GM12892 (cell line): ENCODE measurements at places on chromosomes 13 and 19.

- no peak for DNase-seq
These were observed 2.3 kb upstream of the SIGLEC12 start for GRCh38 chr19:51503896-51504295.

GRCh38 chr19:21751384-21751783 is 16.0 kb downstream of the ZNF100 start:
- no peak for DNase-seq

DNA sequence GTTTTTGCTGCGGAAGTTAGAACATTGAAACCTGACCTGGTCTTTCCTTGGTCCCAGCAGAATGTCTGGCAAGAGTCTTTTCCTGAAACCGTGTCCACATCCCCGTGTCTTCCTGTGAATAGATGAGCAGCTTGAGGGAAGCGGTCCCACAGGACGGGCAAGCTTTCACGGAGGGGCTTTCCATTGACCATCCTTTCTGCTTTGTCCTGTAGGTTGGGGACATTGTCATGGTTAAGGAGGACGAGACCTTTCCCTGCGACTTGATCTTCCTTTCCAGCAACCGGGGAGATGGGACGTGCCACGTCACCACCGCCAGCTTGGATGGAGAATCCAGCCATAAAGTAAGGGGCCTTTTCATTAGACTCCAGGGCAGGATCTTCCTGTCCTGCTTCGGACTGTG is 126.0 kb downstream of the ATP11A start:
- DNase-seq, result no peak

DNA sequence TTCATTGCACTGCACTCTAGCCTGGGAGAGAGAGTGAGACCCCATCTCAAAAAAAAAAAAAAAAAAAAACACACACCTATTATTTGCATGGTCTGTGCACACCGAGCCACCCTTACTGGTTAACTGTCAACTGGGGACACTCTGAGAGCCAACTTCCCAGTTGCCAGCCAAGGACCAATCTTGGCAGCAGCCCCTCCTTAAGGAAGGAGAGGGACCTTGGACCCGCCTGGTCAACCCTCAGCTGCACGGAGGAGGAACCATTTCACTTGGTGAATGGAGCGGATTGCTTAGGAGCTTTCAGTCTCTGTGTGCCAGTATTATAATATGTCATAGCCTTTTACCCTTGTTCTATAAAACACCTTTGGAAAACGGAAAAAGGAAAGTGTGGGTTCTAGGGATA is 24.9 kb downstream of the MICOS13 start:
- no peak for DNase-seq

- DNase-seq, result no peak
These were observed 4.0 kb upstream of the ZNF8 start for GRCh38 chr19:58274771-58275201.

GRCh38 chr19:18379803-18380747 is 5.9 kb upstream of the GDF15 start:
- DNase-seq, result no peak

DNA sequence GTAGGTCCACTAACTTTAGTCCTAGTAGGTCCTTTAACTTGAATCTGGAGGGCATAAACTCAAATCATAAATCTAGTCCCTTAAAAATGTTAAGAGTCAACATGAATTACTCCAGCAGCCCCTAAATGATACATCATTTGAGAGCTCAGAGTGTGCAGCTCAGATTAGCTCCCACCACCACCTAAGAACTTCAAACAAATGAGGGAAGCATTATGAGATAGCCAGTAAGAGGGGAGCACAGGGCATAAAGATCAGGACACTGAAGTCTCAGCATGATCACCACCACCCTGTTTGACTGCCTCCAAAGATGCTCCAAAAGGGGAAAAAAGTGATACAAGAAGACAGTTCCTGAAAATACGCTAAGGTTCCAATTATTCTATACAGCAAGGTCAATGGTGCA is 5.7 kb downstream of the PROSER1 start:
- no peak for DNase-seq

DNA sequence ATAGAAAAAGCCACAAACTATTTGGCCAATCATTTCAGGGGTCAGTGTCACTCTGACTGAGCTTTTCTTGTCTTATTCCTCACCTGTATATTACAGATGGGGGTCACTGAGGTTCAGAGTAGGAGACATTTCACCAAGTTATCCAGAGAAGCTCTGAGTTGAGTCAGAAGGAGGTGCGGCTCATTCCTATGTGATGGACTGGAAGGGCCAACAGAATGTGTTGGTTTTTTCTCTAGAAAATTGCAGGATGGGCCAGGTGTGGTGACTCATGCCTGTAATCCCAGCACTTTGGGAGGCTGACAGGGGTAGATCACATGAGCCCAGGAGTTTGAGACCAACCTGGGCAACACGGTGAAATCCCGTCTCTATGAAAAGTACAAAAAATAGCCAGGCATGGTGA is 24.5 kb upstream of the ZNF83 start:
- DNase-seq, result no peak

- no peak for DNase-seq
These were observed 44.4 kb upstream of the WDFY2 start for GRCh38 chr13:51539887-51540286.

GRCh38 chr19:47495478-47496372 is 11.7 kb upstream of the KPTN start:
- DNase-seq, result no peak

GRCh38 chr19:23054456-23054855 is 51.5 kb upstream of the ZNF728 start:
- no peak for DNase-seq

GRCh38 chr13:53214433-53214832 is 185.8 kb downstream of the OLFM4 start:
- DNase-seq, result no peak

DNA sequence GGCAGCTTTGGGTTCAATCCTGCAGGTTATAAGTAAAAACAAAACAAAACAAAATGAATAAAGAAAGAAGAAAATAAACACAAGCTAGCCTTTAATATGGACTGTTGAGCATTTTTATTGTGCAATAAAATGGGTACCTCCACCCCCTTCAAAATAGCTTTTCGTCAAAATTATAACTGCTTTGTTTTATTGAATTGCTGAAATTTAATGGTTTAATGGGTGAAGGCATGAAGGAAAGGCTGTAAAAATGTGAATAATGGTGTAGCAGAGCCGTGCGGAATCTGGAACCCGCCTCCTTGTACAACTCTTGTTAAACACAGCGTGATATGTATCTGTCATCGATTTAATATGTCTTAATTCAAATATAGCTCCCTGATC is 2.2 kb upstream of the ZIC5 start:
- DNase-seq, result no peak

- no peak for DNase-seq
These were observed 563.0 kb upstream of the SPRY2 start for GRCh38 chr13:80903911-80904310.

DNA sequence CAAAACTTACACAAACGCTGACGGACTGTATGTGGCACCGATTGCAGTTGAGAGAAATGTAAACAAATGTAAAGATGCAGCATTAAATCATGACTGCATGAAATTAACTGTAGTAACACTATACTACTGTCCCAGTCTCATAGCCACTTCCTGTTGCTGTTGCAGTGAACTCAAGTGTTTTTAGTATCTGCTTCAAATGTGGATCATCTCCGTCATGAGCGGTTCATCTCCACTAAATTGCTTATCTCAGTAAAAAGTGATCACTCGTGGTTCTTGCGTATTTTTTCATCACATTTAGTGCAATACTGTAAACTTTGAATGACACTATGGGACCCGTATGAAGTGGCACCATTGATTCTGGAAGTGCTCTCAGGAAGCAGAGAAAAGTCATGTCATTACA is 60.3 kb upstream of the RNF113B start:
- no peak for DNase-seq

- peak; percentile 57 for DNase-seq
These were observed 73.5 kb upstream of the C13orf46 start for GRCh38 chr13:114047358-114047881.

DNA sequence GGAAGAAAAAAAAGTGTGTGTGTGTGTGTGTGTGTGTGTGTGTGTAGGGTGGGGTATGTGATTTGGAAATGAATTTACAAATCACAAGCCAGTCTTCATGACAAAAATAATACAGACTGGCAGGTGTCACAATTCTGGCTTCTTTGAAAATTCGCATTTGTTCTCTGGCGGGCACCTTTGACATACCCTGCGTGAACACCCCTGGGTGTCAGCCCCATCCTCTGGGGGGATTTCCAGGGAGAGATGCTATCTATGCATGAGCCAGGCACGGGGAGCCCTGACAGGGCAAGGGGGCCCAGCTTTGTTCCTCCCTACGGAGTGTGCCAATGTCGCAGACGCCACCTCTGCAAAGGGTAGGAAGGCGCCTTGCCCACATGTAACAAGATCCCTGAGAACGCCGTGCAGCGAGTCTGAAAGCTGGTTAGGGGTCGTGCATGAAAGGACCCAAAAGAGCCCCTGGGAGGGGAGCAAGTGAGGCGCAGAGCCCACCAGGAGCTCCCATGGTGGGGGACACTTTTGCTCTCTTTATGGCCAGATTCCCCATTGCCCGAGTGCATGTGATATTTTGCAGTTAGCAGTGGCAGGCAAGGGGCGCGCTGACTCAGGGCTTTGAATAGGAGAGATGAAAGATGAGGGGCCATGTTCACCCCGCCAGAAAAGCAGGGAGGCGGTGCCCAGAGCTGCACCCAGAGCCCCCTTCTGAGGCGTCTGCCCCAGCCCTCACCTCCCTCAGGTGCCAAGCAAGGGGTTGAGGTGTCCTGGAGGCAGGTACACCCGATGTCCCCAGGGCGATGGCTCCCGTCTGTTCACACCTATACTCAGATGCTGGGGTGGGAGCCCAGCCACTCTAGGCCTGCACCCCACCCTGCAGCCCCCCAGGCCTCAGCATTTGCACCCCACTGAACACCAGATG is 45.3 kb downstream of the KLF2 start:
- no peak for DNase-seq

- no peak for DNase-seq
These were observed 3.1 kb downstream of the AMH start for GRCh38 chr19:2252055-2252796.

DNA sequence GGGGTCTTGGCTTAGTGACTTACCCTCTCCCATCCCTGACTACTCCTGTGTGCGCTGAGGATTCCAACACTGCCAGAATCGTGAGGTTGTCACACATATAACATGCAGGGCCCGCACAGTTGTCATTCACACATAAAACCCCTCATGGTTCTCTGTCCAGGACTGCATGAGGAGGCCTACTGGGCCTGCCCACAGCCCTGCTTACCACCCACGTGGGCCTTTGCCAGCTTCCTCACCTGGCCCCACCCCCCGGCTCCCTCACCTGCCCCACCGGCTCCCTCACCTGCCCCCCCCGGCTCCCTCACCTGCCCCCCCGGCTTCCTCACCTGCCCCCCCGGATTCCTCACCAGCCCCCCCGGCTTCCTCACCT is 197.2 kb downstream of the TEX29 start:
- no peak for DNase-seq

- no peak for DNase-seq
These were observed 114.8 kb upstream of the TDRD3 start for GRCh38 chr13:60282186-60282585.

GRCh38 chr13:97307882-97308624 is 85.9 kb downstream of the MBNL2 start:
- DNase-seq, result no peak

- no peak for DNase-seq
These were observed 4.0 kb upstream of the ZNF628 start for GRCh38 chr19:55472463-55472862.

DNA sequence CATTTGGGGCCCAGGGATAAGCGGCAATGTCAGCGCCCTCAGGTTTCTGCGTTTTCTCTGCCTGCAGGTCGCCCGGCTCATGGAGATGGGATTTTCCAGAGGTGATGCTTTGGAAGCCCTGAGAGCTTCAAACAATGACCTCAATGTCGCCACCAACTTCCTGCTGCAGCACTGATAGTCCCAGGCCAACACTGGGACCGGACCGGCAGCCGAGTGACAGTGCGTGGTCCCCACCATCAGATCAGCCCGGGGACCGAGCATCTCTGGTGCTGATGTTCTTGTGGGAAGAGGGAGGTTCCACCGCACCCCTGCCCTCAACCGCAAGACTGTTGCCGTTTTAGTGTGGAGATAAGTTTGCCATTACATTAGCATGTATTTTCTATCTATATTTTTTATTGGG is 78.0 kb upstream of the GPR183 start:
- no peak for DNase-seq

GRCh38 chr13:76829572-76830327 is 56.5 kb downstream of the KCTD12 start:
- DNase-seq, result no peak

DNA sequence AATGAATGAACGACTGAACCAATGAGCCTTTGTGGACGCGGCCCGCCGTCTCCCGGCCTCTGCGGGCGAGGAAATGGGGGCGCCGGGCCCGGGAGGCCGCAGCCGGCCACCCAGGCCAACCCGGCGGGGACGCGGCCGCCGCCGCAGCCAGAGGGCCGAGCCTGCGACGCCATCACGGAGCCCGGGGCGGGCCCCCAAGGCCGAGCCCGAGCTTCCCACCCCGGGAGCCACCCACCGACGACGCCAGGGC is 216 bp downstream of the SUGP2 start:
- DNase-seq, result no peak

- no peak for DNase-seq
These were observed 10.2 kb upstream of the PTOV1 start for GRCh38 chr19:49840736-49841249.

GRCh38 chr19:11539495-11540365 is 1.1 kb downstream of the CNN1 start:
- DNase-seq, result no peak

DNA sequence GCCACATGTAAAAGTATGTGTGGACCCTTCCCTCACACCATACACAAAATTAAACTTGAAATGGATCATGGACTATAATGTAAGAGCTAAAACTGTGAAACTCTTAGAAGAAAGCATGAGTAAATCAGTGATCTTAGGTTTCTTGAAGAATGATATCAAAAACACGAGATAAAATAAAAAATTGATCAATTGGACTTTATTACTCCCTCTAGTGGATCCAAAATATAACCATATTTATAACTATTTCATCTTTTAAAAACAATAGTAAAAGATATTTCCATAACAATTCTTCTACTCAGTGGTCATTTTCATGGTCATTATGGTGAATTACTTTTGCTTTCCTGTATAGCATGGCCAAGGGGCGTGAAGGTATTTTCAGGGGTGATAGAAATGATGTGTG is 174.6 kb upstream of the LSM14A start:
- DNase-seq, result no peak

DNA sequence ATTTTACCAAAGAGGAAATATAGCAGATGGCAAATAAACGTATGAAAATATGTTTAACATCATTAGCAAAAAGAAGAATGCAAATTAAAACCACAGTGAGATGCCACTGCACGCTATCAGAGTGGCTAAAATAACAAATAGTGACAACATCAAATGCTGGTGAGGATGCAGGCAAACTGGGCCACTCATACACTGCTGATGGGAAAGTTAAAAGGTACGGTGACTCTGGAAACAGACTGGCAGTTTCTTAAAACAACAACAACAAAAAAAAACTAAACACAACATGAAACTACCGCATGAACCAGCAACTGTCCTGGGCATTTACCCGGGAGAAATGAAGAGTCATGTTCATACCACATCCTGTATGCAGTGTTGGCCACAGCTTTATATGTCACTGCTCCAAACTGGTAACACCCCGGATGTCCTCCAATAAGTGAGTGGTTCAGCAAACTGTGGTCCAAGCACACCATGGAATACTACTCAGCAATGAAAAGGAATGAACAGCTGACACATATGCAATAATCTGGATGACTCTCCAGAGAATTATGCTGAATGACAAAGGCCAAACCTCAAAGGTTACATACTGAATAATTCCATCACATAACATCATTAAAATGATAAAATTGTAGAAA is 22.3 kb downstream of the EPS15L1 start:
- DNase-seq, result no peak
